Stromal cell of bone marrow (primary cell): ENCODE measurements at places on chromosomes 5 and 9.

GRCh38 chr5:127766676-127767335 lies 63.6 kb downstream of the CCDC192 start:
- peak; percentile 27 for DNase-seq

DNA sequence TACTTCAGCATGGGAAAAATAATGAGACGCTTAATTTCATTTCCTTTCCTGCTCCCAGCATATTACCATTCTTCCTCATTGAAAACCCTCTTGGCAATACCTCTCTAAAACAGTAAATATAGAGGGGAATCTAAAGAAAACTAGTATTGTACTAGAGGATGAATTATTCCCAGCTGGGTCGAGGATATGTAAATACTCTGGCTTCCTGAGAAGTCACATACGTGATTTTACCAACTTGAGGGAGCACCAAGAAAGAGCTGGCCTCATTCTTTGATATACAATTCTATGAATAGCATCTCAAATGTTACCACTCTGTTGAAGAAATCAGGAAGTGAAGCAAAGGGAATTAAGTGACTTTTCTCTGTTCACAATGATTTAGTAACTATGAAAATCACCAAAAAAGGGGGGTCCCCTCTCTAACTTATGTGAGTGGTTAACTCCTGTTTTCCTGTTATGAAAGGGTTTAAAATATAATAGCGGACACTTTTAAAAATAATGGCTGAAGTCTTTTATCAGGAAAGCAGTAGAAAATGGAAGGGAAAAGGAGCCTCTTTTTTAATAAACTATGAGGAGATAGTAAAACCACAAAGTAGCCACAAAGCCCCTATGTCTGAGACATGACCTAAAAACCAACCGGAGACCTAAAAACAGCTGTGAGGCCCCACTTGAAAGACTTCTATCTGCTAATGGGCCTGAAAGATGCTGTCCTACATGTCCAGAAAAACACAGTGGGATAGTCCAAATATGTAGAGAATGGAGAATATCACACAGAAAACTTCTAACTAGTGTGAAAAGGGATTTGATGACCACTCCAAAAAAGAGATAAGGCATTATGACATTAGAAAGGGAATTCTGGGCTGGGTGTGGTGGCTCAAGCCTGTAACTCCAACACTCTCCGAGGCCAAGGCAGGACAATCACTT lies 42.6 kb downstream of the LPAR1 start:
- no peak for DNase-seq

GRCh38 chr5:108238936-108239887 lies 142.7 kb downstream of the FBXL17 start:
- DNase-seq = no peak

DNA sequence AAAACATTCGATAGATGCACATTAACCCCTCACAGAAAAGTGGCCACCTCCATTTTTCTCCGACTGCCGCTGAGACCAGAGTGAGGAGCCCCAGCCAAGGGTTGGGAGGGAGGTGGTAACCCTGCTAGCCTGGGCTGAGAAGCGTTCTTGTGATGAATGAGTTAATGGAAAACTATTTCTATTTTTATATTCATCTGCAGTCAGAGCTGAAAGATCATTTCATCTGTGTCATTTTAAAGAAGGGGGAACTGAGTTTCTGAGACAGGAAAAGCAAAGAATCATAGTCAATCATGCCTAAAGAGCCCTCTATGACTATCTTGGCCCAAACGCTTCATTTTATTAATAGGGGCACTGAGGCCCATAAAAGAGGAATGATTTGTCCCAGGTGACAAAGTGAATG lies 229.5 kb downstream of the PAPPA start:
- DNase-seq = no peak

- DNase-seq = no peak
Measured at GRCh38 chr9:89884356-89885083, 279.7 kb downstream of the GADD45G start.

DNA sequence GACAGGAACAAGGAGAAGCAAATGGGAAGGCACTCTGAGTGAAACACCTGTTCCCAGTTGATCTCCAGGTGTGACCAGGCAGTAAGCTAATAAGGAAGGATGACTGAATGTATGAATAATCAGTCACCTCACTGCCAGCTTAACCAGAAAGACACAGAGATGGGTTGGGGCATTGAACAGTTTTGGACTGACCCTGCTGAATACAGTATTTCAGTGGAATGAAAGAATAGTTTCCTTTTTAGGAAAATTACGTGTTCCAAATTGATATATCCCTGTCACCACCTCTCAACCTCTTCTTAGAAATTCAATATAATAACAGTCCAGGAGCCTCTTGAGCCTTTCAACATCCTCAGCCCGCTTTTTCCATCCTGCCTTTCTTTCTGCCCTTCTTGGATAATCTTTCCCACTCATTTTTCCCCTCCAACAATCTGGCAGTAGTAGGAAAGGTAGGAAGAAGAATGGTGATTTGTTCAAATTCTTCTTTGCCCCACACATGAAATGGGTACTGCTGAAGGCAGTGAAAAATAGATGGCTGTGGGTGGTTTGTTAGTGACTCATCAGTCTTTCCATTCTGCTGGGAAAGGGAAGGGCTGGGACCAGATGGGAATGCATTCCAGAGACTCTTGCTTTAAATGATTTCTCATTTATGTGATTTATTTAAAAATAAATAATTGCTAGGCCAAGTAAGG lies 117.9 kb downstream of the ZSWIM6 start:
- DNase-seq = peak; percentile 81

DNA sequence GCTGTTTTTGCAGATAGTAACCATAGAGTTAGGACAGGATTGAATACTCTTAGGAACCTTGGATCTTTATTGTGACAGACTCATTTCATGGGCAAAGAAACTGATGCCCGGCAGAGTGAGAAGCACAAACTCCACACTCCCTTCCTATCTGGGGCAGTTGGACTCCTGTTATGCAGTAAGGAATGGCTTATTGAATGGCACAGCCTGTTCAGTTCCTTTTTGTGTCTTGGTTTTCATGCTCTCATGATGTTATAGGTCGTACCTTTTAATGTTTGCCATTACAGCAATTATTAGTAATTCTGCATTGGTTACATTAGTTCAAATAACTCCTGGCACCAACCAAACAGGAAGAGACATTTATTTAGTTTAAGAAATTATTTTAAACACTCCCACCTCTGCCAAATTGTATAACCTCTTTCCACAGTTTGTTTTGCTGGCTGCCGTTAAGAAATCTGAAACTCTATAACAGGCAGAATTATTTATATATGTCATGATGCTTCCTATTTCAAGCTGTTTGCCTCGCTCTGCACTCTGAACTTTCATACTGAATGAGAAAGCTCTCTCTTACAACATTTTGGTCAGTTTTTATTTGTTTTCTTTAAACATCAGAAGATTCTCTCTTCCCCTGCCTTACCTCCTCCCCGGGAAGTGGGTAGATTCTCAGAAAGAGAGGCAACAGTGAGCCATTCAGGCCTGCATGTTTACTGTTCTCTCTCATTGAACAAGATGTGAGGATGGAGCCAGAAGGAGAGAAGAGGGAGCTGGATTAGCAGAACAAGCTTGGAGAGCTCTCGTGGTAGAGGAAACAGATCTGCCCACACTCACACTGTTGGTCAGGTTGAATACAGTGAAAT lies 144.4 kb downstream of the ARHGEF28 start:
- DNase-seq = no peak

DNA sequence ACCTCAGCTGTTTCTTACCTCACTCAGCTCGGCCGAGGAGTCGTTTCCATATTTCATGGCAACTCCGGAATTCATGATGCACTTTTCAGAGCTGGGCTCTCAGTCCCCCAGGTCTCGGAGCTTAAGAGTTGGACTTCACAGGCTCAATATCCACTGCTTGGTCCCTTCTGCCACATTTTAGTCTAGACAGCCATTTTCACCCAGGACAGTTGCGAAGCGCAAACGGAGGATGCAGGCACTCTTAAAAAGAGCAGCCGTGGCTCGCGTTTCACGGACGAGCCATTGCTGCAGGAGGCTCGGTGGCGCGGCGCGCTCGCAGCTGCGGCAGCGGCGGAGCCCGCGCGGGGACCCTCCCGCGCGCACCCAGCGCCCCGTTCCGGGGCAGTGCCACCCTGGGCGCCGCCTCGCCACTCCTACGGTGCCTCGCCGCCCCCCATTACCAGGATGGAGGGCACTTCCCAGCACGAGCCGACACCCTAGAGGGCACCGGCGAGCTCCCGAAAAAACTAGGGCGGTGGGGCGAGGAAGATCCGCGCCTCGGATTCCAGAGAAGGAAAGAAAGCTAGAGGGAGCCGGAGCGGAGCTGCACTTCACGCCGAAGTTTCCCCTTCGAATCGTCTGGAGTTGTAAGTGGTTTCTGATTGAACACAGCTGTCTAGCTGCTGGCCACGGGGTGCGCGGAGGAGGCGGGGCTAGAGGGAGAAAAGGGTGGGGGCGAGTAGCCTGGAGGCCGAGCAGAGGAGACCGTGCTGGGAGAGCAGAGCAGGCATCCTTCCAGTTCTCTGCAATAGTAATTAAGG lies 140.3 kb downstream of the TSSK1B start:
- peak; percentile 84 for DNase-seq

- DNase-seq = no peak
Measured at GRCh38 chr9:13513716-13514444, 234.4 kb upstream of the MPDZ start.

GRCh38 chr9:71743882-71744281 lies 24.4 kb downstream of the CEMIP2 start:
- no peak for DNase-seq

- no peak for DNase-seq
Measured at GRCh38 chr9:2992427-2992826, 148.5 kb upstream of the PUM3 start.
